Neural crest cell (in vitro differentiated cells): ENCODE measurements at places on chromosomes 6 and 20. TPM values are rescaled to one million over a fixed set of nuclear protein-coding genes. Genes with fewer than 3 reads are reported as not detected.

GRCh38 chr20:32155017-32155981 is 45.8 kb downstream of the TM9SF4 start:
- peak; percentile 35 for DNase-seq
- peak overlapping the region; percentile 45 for H3K27ac ChIP-seq
- H3K4me1 ChIP-seq = no peaks in the 10 kb centered on the region
- no peak overlapping the region for H3K4me3 ChIP-seq

- no peaks in the 10 kb centered on the region for H3K27me3 ChIP-seq
- no peaks in the 10 kb centered on the region for H3K4me1 ChIP-seq
- no peaks in the 10 kb centered on the region for H3K36me3 ChIP-seq
- H3K4me3 ChIP-seq = no peak overlapping the region
Measured at GRCh38 chr6:36953931-36954261, 642 bp upstream of the PI16 start.

- H3K27ac ChIP-seq = no peak overlapping the region
- peaks cover 31% of the 10 kb centered on the region for H3K4me1 ChIP-seq
- no peaks in the 10 kb centered on the region for H3K36me3 ChIP-seq
- H3K4me3 ChIP-seq = no peak overlapping the region
- no peaks in the 10 kb centered on the region for H3K27me3 ChIP-seq
- DNase-seq = no peak
Measured at GRCh38 chr6:138571585-138572166, 72.4 kb upstream of the NHSL1 start.

DNA sequence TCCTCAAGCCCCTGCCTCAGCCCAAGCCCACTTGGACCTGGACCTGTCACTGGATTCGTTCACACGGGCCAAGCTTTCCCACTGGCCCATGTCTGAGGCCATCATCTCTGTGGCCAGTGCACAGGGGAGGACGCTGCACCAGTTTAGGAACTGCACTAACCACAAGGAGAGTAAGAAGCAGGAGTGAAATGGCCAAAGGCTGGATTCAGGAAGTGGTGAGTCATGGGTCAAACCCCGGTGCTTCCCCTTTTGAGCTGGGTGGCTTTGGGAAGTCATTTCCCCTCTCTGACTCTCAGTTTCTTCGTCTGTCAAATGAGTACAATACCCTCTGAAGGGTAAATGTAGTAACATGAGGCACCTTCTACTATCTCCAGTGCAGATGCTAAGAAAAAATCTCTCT is 87.9 kb downstream of the CD40 start:
- H3K36me3 ChIP-seq = no peaks in the 10 kb centered on the region
- peaks cover 8% of the 10 kb centered on the region for H3K27me3 ChIP-seq
- no peak for DNase-seq
- peaks cover 22% of the 10 kb centered on the region for H3K4me1 ChIP-seq

GRCh38 chr20:62688083-62688482 is 20.6 kb upstream of the NTSR1 start:
- no peak overlapping the region for H3K27ac ChIP-seq
- no peak overlapping the region for H3K4me3 ChIP-seq
- peaks cover 40% of the 10 kb centered on the region for H3K4me1 ChIP-seq
- H3K27me3 ChIP-seq = no peaks in the 10 kb centered on the region
- DNase-seq = no peak

The MAFB gene
- total RNA-seq = 1.6 and 1.9 TPM in 2 replicates
